ENCODE measurements at places on chromosomes 13 and 19.

GRCh38 chr19:47885067-47885463, 1.1 kb downstream of the SULT2A1 start:
- no peak for DNase-seq

- DNase-seq: no peak
These were observed 19.4 kb upstream of the ADGRE5 start for GRCh38 chr19:14361824-14362223.

DNA sequence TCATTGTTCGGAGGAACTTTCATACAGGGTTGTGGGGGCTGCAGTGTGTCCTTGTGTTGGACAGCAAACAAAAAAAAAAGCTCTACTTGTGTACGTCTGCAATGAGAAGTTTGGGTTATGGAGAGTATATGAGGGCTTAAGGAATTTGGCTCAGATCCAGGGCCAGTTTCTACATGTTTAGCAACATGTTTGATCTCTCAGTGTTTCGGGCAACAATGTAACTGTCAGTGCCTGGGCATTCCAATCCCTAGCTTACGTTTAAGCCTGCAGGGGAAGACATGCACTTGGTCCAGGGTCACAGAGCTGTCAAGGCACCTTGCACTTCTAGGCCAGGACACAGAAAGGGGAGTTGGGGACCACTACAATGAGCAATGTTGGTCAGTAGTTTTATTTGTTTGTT, 13.9 kb downstream of the ZNF543 start:
- DNase-seq: no peak

GRCh38 chr13:84903391-84903790, 895.8 kb downstream of the SLITRK6 start:
- DNase-seq: no peak

- DNase-seq: no peak
These were observed 2.4 kb upstream of the SBK2 start for GRCh38 chr19:55539090-55539984.

- DNase-seq: no peak
These were observed 233.1 kb downstream of the LACC1 start for GRCh38 chr13:44112700-44113329.

DNA sequence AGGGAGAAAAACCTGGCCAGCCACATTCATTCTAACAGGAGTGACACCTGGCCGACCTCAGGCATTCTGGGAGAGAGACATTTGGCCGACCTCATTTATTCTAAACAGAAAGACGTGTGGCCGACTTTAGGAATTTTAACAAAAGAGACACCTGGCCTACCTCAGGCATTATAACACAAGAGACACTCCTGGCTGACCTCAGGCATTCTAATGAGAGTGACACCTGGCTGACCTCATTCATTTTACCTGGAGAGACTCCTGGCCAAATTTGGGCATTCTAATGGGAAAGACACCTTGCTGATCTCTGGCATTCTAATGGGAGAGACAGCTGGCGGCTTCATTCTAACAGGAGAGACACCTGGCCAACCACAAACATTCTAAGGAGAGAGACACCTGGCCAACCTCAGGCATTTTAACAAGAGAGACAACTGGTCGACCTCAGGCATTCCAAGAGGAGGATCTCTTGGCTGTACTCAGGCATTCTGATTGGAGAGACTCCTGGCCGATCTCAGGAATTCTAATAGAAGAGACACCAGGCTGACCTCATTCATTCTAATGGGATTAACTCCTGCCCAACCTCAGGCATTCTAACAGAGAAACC, 1353.9 kb downstream of the UQCRFS1 start:
- no peak for DNase-seq

- no peak for DNase-seq
These were observed 1.1 kb downstream of the IGFLR1 start for GRCh38 chr19:35741203-35741515.

DNA sequence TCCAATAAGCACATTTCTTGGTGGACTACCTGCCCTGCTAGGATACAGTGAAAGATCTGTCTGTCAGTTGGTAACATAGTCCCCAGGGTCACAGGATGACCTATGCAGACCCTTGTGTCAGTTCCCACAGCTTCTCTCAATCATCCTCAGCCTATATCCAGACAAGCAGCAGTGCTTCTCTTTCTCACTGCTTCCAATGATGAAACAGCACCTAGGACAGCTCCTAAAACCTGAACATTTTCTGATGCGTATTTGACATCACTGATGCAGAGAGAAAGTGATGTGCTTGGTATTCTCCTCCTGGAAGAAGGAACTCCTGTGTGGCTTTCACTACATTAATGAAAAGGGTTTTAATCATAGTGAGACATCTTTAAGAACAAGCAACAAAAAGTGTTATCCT, 43.7 kb downstream of the ZNF557 start:
- no peak for DNase-seq

- no peak for DNase-seq
These were observed 8.2 kb downstream of the ADGRE2 start for GRCh38 chr19:14770136-14770535.

GRCh38 chr13:99078017-99078771, 100.3 kb upstream of the DOCK9 start:
- DNase-seq: no peak

- DNase-seq: no peak
These were observed 14.4 kb upstream of the EHD2 start for GRCh38 chr19:47698631-47699359.

GRCh38 chr13:50318887-50319286, 303.6 kb downstream of the KCNRG start:
- no peak for DNase-seq

DNA sequence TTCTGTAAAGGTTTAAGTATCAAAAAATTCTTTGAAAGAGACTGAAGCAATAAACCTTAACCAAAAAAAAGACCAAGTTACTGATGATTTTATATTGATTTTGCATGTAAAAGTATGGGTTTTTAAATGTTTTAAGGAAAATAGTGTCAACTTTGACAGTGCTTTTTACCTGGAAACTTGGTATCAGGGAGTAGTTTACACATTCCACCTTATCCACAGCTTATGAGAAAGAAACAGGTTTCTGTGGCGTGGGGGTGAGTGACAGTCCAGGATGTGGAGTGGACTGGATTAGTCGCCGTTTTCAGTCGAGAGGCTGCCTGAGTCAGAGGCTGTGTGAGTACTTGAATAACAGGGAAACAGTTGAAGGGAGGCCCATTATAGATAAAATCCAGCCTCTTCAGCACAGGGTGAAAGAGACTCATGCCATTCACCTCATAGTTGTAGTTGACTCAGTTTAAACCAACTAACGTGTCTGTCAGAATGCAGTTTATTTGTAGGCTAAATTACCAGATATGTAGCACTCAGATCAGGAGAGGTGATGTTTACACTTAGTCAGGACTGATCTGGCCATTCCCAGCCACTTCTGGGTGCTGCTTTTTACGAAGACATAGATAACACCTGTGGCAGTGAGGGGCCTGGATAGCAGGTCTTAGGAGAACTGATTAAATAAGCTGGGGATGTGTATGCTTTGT, 595 bp upstream of the GPR183 start:
- no peak for DNase-seq

DNA sequence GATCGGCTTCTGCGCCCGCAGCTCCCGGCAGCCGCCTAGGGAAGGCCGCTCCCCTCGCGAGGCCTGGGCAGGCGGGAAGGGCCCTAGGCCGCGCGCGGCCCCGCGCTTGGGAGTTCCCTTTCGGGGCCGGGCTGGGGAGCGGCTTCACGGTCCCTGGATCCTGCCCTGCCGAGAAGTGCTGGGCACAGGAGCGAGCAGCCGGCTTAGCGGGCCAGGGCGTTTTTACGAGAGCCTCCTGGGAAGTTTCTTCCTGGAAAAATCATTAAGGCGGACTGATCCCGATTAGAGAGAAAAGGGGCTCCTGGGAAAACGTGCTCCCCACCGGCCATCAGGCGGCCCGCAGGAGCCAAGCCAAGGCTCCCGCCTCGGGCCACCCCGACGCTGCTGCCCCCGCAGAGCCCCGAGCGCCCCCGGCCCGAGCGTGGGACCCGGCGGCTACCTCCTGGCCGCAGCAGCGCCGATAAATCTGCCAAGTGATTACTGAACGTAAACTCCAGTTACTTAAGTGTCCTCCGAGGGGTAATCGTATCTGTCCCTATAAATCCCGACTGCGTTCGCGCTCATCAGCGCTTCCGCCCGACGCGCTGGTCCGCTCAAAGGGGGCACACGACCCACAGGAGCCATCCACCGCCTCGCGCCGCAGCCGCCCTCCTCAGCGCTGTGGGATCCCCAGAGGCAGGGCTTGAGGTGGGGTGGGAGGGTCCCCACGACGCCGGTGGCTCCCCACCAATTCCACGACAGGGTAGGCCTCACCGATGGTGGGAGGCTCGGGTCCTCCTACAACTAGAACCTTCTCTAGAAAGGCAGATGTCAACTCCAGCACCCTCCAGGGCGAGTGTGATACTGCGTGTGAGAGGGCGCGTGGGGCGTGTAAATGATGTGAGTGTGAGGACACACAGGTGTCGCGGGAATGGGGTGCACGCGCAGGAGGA, 2.8 kb downstream of the ZIC5 start:
- DNase-seq: no peak

Measured in cerebellar nuclear complex (tissue), 1 donor.